ENCODE measurements at places on chromosomes 11 and 22.
A peak's percentile ranks its signal among the peaks of the same experiment; 100 is the strongest.

DNA sequence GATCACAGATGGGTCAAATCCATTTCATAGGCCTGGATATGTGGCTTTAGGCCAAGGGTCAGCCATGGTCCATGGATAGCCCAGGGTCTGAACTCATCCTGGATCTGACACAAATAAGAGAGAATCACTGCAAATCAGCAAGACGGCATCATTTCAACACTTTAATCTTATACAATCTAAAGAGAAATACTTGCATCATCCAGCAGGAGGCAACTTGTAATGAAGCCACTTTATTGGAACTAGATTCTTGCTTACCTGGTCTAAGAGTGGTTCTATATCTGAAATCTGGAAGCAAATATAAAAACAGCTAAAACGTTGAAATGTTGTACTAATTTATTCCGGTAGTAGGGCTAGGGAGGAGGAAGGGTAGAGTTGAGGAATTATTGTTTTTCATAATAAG is 870.1 kb downstream of the JRKL start:
- DNase-seq, result no peak

GRCh38 chr11:42023267-42023666 is 563.8 kb upstream of the LRRC4C start:
- DNase-seq, result no peak

- DNase-seq, result no peak
Observed at GRCh38 chr11:22922672-22923071, 62.4 kb upstream of the CCDC179 start.

DNA sequence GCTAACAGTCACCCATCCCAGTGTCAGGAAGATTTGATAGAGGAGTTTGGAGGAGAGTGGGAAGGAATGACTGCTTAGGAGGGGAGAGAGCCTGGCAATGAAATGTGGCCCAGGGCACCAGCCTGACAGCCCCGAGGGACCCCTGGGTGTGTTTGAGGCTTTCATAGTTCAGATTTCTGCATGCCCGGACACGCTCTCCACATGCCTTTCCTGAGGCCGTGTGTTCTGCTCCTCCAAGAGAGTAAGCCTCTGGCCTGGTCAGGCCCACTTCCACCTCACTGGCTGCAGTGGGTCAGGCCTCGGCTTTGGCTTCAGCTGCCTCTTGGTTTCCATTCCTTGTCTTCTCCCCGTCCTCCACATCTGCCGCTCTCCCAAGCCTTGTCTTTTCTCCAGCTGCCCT is 78.4 kb downstream of the C22orf31 start:
- no peak for DNase-seq

GRCh38 chr11:35105319-35106079 is 33.5 kb upstream of the CD44 start:
- no peak for DNase-seq

DNA sequence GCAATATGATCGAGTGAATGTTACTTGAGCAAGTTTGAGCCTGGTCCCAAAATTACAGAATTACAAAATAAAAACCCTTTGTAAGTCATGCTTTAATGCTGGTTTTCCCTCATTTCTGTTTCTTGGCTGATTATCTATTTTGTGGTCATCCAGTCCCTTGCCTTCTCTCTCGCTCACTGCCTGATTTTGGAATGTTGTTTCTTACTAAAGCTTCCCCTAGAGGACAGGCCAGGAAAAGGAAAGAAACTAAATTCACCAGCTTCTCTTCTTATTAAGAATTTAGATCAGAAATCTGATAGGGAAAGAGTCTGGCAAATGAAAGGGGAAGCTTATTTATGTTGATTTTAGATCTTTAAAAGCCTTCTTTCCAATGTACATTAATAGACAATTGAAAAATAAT is 16.6 kb upstream of the BDNF start:
- no peak for DNase-seq

DNA sequence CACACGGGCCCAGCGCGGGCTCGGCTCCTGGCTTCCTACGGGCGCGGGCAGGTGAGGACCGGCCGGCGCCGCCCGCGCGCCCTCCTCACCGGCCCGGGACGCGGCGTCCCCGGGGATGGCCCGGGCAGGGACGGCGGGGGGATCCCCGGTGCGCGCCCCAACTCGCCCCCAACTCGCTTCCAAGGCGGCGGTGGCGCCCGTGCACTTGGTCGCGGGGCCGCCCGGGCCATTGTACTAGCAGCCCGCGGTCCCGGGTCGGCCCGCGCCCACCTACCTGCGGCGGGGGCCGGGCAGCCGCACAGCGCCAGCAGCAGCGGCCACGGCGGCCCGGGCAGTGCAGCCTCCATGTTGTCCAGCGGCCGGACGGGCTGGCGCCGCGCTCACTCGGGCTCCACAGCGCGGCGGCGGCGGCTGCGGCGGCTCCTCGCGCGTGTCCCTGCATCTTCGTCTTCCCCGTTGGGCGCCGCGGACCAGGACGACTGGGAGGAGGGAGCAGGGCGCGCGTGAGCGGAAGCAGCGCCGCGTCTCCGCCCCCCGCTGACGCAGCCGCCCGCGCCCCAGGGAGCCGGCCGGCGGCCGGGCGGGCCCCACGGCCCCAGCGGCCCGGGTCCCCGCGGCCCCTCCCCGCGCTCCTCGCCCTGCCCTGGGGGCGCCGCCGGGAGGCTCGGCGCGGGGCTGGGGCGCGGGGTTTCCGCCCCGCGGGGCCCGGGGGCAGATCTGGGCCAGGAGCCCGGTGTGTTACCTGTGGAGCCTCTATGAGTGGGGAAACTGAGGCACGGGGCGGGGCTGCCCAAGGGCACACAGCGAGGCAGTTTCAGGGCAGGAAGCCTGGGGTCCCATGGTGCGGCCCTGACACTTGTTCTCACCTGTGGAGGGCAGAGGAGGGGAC is 159.3 kb upstream of the GRK3 start:
- DNase-seq, result peak; percentile 44

- no peak for DNase-seq
Observed at GRCh38 chr22:35465109-35465701, 65.3 kb downstream of the MCM5 start.

DNA sequence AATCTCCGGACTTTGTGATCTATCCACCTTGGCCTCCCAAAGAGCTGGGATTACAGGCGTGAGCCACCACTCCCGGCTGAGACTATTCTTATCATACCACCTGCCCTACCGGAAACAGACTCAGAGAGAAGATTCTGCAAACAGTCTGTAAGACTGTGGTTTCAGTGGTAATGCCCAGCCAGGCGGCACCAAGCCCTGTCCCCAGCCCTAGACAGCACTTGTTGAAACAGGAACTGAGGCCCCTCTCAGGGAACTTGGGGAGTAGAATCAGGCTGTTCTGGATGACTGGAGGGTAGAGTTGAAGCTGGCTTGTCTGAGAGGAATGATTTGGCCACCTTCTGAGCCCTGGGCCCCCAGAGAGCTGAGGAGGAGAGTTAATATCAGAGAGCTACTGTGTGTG is 1.3 kb upstream of the INSC start:
- no peak for DNase-seq

DNA sequence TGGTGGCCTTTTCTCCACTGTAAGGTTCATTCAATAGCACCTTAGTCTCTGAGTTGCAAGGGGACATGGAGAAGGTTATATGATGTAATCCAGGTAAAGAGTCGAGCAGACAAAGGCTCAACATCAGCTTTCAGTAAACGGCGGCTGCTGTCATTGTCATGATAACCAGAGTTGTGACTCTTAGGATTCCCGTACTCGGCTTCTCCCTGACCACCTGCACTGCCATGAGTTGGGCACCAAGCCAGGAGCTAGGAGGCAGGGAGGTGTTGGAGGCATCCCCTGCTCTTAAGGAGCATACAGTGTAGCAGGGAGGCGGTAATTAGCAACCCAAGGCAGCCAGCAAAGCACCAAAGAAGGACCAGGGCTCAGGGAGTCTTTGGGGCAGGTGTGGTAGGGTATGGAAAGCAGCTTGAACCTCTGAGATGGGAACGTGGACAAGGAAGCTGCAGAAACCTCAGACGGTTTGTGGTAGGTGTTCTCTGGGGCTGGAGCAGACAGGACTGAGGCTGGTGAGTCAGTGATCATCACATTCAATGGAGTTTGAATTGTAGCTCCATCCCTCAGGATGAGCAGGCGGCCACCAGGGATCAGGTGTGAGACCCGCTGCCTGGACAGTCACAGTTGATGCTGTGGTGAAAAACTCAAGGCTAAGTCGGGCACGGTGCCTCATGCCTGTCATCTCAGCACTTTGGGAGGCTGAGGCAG is 31.7 kb downstream of the LIF start:
- no peak for DNase-seq

DNA sequence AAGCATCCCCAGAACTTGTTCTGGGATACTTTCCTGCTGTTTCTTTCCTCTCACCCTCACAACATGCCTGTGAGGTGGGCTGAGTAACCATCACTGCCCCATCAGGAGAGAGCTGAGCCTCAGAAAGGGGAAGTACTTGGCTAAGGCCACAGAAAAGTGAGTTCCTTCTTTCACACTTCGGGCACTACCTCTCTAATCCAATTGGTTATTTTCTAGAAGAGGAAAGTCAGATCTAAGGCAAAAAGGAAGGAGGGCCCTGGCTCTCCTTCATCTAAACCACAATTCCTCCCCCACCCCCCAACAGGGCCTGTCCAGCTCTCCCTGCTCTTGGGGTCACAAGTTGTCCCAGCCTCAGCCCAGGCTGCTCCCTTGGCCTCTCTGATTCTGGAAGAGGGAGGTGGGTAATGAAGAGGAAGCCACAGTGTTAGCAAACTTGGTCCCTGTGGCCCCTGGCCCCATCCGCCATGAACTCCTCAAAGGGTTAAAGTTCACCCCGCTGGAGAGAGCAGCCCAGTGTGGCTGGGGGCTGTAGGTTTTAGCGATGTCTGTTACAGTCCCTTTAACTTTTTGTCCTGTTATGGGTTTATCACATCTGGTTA is 34.0 kb downstream of the SLC22A12 start:
- DNase-seq, result peak; percentile 22

DNA sequence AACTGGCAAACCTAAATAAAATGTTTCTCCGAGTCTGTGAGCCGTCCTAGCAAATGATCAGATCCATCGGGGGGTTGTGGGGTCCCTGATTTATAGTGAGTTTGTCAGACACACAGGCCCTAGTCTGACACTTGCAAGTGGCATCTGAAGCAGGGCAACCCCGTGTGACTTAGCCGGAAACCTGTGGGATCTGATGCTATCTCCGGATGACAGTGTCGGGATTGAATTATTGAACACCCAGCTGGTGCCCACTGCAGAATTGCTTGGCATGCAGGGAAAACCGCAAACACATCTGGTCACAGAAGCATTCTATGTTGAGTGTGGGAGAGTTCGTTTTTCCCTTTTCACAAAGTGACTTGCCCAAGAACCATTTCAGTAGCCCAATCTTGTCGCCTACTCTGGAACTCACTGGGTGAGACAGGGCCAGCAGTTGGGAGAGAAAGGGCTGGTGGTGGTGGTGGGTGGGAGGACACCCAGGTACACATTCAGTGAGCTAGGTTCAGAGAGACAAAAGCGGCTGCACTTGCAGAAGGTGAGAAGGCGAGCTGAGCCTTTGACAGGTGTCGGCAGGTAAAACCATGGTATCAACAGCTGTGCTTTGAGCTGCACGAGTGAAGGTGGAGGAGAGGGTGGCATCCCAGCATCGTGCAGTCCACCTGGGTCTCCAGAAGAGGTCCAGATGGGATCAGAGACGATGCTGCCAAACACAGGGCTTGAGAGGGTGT is 33.7 kb upstream of the B3GAT1 start:
- no peak for DNase-seq

DNA sequence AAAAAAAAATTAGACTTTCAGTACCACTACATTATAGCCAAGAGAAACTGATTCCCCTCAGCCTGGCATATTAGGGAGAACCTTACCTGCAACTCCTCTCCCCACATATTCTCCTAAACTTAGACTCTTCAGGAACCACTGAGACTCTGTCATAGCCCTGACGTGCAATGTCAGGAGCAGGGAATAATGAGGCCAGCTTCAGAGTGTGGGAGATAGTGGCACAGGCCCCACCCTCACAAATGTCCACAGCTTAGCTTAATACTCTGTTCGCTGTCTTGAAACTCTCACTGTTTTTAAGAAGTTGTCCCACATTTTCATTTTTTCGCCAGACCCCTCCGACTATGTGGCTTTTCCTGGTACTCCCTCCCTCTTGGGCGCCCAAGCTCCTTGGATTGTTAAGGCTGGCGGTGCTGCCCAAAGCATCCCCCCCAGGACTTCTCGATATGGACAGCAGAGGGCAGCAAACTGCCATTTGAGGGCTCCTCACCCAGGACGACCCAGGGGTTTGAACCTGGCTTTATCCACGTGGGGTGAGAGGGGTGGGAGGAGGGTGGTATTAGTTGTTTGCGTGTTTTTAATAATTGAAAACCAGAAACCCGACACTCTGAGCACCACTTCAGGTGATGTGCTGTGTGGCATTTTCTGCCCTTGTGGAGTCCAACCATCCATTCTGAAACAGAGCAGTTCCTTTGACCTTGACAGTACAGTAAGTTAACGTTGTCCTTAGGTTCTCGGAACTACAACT is 45.2 kb upstream of the RASSF10 start:
- no peak for DNase-seq

GRCh38 chr11:1087279-1087960 is 12.7 kb downstream of the MUC2 start:
- no peak for DNase-seq

DNA sequence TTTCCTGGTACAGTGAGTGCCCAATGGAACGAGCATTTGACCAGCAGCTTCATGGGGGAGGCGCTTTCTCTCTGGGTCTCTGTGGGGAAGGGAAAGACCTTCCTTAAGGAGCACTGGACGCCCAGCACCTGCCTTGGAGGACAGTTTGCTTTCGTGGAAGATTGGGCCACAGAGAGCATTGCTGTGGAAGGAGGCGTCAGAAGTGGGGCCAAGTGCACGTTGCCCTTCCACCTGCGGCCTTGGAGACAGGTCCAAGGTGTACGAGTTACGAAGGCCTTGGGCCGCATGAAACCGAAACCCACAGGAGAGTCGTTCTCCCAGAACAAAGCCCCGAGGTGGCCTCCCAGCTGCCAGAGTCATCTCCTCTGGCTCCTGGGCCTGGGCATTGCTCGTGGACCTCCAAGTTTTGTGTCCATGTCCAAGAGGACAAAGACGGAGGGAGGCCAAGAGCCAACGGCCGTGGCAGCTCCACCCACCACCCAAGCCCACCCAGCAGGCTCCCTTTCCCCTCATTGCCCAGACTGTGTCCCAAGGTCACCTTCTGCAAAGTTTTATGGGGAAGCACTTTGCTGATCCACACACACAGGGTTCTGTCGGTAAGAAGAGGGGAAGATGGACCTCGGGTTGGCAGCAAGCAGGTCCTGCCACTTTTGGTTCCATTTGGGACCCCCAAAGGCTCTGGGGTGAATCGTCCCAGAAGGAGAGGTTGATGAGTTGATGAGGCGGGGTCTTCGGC is 5.8 kb upstream of the NLRP6 start:
- no peak for DNase-seq

- DNase-seq, result no peak
Observed at GRCh38 chr11:116925050-116925449, 87.6 kb upstream of the APOA1 start.

GRCh38 chr11:17376493-17376892 is 12.0 kb downstream of the KCNJ11 start:
- no peak for DNase-seq

DNA sequence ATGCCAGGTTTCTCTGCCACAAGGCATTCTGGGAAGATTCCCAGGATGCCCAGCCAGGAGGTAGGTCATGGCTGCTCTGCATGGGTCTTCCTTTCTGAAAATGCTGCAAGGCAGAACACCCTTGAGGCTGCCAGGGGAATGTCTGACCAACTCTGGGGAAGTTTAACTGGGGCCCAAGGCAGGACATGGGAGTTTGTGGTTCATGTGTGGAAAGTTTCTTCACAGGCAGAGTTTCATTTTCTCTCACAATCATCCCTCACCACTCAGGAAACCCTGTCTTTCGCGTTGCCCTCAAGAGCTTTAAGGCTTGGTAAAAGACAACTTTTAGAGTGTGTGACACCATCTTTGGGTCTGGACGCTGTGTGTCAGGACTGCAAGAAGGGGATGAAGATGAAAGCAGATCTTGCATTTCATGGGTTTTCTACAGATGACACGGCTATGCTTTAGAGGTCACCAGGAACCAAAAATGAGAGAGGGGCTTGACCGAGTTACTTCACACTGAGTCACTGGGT is 133.5 kb downstream of the CD44 start:
- peak; percentile 26 for DNase-seq
